ENCODE measurements at places on chromosomes 7 and 10.

GRCh38 chr7:4136501-4137110 lies 545.5 kb upstream of the FOXK1 start:
- DNase-seq: no peak

DNA sequence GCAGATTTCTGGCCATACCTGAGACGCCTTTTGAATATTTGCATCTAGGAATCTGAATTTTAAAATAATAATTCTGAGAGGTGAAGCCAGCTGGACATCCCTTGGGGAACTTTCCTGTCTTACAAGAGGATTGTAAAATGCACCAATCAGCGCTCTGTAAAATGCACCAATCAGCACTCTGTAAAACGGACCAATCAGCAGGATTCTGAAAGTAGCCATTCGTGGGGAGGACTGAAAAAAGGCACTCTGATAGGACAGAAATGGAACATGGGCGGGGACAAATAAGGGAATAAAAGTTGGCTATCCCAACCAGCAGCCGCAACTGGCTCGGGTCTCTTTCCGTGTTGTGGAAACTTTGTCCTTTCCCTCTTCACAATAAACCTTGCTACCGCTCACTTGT lies 9.9 kb downstream of the PPIF start:
- DNase-seq: no peak

GRCh38 chr10:6070660-6071059 lies 8.5 kb upstream of the IL2RA start:
- no peak for DNase-seq

- DNase-seq: no peak
Observed at GRCh38 chr7:114334989-114335388, 79.6 kb upstream of the FOXP2 start.

- no peak for DNase-seq
Observed at GRCh38 chr7:71251706-71252105, 119.8 kb downstream of the GALNT17 start.

- DNase-seq: no peak
Observed at GRCh38 chr7:33692956-33693355, 212.4 kb upstream of the BMPER start.

- DNase-seq: no peak
Observed at GRCh38 chr10:20473023-20473760, 423.9 kb downstream of the NEBL start.

- DNase-seq: no peak
Observed at GRCh38 chr7:134481167-134481566, 22.3 kb upstream of the AKR1B1 start.

DNA sequence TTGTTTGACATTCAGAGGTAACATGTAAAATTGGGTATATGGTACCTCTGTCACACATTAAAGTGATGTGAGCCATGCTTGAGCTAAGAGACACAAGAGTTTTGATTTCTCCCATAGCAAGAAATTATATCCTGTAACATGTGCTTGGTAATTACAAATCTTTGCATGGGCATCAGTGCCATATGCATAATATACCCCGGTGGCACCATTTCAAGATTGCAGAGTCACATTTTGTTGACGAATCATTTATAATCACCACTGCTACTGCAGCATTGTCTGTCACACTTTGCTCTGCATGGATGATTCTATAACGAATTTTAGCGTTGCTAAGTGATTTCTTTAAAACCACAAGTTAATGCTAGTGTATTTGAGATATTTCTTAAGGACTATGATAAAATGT lies 443.7 kb upstream of the LRRN3 start:
- no peak for DNase-seq

DNA sequence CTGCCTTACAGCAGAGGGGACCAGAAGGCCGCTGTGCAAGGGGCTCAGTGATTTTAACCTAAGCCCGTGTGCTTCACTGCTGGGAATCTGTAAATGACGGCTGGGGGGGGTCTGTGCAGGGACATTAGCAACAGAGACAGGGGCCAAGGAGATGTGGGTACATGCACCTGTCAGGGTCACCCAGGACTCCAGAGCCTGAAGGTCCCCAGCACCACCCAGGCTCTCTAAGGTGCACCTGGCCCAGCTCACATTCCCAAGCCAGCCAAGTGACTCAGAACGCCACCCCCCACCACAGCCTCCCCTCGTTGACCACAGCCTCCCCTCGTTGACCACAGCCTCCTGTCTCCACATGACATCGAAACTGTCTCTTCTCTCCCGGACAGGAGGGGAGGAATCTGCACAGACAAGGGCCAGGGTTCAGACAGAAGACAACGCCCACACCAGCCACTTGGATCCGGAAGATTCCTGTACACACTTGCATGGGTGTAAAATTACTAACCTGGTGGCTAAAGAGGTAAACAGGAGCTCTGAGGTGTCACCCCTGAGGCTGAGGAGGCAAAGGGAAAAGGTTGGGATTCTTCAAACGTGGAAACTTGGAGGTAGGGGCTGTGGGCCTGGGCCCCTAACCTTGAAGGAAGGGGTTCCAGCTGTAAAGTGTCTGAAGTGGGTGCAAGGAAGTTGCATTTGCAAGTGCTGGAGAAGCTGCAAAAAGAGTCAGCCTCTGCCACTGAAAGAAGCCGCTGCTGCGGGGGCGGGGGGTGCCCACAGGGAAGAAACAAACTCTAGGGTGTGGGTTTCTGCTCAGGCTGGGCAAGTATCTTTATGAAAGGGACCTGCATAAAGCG lies 27.0 kb downstream of the CALML3 start:
- DNase-seq: no peak

- no peak for DNase-seq
Observed at GRCh38 chr7:55533729-55534080, 38.6 kb downstream of the VOPP1 start.

DNA sequence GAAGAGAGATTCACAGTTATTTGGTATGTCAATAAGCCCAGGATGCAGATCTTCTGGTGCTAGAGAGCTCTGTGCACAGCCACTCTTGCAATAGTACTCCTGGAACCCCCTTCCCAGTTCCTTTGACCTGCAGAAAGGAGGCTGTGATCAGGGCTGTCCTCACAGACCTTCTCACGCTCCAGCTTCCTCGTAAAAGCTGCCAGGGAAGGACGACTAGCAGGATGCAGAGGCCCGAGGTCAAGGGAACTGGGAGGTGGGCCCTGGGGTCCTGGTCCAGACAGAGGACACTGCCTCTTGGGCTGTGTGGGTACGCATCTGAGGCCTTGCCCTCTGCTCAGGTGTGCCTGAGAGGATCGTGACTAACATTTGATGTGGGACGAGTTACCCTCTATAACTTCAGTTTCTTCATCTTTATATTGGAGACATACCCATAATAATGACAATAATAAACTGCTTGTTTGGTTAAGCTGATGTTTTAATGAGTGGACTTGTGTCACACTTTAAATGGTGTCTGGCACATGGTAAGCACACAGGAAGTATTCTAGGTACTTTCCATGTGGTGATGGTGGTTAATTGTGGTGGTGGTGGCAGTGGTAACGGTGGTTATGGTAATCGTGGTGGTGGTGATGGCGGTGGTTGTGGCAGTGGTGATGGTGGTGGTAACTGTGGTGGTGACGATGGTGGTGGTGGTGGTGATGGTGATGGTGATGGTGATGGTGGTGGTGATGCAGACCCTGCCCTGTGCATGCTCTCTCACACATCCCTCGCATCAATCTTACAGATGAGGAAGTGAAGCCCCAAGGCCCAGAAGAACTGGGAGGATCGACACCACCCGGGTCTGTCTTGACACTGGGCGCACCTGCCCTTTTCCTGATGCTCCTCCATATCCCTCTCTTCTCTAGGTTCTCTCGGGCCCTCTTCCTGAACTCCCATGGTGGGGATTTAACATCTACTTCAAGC lies 235.2 kb upstream of the GRB10 start:
- DNase-seq: no peak

- no peak for DNase-seq
Observed at GRCh38 chr10:61148451-61148850, 204.5 kb upstream of the RHOBTB1 start.

GRCh38 chr10:112739592-112740353 lies 210.3 kb upstream of the TCF7L2 start:
- no peak for DNase-seq

DNA sequence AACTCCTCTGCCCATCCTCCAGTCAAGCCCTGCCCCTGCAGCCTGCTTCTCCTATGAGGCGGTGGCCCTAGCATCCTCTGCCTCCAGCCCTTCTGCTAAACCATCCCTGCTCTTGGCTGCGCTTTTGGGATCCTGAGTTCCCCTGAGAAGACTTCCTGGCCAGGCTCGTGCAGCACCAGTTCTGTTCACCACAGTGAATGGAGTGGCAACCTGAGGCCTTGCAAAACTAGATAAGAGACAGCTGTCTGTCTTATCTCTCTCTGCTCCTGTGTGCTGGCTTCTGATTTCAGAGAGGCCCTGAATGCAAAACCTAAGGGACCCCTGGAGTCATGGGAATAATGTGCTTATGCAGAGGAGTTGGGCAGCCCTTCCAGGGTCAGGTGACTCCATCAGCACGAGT lies 119.2 kb downstream of the TMEM178B start:
- DNase-seq: no peak

- DNase-seq: no peak
Observed at GRCh38 chr7:30910411-30911073, 1.1 kb upstream of the AQP1 start.

- no peak for DNase-seq
Observed at GRCh38 chr7:151089893-151090730, 3.8 kb downstream of the AGAP3 start.

DNA sequence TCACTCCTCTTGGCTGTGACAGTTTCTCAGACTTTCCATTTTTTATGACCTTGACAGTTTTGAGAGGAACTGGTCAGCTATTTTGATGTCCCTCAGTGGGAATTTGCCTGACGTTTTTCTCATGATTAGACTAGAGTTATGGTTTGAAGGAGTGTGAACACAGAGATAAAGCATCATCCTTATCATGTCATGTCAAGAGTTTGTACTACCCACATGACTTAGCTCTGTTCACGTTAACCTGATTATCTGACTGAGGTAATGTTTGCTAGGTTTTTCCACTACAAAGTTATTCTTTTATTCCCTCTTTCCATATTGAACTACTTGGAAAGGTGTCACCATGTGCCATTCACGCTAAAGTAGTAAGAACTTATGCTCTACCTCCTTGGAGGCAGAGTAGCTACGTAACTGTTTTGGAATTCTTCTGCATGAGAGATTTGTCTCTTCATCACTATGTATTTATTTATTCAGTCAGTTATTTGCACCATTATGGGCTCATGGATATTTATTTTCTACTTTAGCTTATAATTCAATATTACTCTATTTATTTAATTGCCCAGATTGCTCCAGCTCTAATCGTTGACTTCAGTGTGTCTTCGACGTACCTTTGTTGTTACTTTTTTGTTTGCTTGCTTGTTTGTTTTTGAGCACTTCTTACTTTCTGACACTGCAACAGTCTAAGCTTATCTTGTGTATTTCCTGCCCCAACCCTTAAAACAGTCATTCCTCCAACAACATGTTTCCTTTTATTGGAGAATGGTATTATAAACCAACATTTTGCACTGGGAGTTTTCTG lies 50.4 kb downstream of the CPED1 start:
- no peak for DNase-seq

- DNase-seq: no peak
Observed at GRCh38 chr7:138519061-138519798, 59.2 kb downstream of the TRIM24 start.

GRCh38 chr7:40490603-40490924 lies 355.8 kb downstream of the SUGCT start:
- DNase-seq: no peak

- DNase-seq: no peak
Observed at GRCh38 chr7:51629206-51629605, 312.6 kb upstream of the COBL start.

DNA sequence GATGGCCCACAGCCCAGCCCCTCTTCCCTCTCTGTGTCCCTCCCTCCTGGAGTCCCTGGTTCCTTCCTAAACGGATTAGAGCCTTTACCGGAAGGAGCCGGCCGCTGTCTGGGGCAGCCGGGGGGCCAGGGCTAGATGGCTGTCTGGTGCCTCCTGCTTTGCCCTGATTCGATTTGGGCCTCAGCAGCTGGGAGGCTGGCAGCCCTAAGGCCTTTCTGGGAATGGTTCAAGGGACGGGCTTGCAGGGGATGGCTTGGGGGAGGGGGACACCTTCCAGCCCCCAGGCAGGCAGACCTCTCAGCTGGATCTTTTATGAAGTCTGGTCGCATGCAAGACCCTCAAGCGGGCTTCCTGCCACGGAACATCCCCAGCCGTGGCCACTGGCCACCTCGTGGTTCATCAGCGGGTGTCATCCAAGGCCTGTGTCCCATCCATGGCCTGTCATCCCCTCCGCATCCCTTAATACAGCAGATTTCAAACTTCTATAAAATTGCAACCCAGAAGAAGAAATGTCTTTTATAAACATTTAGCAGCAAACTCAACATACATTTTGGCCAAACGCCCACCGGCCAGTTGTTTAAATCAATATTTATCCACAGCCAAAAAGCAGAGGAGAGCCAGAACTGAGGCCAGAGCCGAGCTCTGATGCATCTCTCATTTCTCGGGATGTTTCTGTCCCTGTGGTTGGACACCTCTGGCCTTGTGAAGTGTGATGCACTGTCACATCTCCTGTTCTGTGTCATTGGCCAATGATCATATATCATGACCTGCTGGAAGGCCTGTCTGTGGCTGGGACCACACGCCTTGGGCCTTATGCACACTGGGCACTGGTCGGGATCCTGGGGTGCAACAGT lies 52.0 kb downstream of the GTF2IRD1 start:
- no peak for DNase-seq

DNA sequence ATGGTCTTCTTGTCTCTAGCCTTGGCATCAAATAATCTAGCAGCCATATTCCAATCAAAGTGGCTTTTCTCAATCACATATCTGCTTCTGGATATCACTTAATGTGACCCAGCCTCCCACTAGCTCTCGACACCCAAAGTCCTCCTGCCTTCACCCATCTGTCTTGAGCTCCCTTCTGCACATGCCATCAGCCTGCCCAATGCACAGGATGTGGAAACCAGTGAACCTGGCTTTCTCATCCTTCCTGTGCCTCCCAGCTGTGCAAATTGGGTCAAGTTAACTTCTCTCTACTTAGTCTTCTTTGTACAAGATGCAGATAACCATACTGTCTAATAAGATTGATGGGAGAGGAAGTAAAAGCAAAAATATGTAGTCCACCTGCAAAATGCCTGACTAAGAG lies 257.9 kb upstream of the PITRM1 start:
- no peak for DNase-seq

GRCh38 chr7:38280000-38280399 lies 6.6 kb upstream of the TARP start:
- no peak for DNase-seq

- DNase-seq: no peak
Observed at GRCh38 chr7:130923365-130923764, 189.4 kb upstream of the KLF14 start.

DNA sequence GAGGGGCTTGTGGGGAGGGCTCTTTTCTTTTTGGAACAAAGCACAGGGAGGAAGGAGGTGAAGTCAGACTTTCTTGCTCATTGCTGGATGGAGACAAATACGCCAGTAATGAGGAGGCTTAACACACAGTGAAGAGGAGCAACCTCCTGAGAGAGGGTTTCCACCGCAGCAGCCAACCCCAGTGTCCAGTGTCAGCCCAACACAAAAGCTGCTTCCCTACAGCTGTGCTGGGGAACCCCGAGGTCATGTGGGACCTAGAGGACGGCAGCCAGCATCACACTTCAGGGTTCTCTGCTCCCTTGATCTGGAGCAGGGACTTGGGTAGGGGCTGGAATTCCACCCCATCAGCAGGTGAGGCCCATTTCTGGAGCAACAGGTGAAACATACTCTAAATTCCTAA lies 7.7 kb downstream of the BLNK start:
- no peak for DNase-seq

GRCh38 chr7:155020996-155021395 lies 18.1 kb upstream of the PAXIP1 start:
- DNase-seq: no peak

All from left hindlimb (tissue), 1 donor.